ENCODE measurements at places on chromosomes 3 and 15.

- no peak for DNase-seq
Measured at GRCh38 chr3:172658344-172659245, 52.3 kb downstream of the NCEH1 start.

GRCh38 chr3:29144361-29144760, 136.5 kb upstream of the RBMS3 start:
- no peak for DNase-seq

DNA sequence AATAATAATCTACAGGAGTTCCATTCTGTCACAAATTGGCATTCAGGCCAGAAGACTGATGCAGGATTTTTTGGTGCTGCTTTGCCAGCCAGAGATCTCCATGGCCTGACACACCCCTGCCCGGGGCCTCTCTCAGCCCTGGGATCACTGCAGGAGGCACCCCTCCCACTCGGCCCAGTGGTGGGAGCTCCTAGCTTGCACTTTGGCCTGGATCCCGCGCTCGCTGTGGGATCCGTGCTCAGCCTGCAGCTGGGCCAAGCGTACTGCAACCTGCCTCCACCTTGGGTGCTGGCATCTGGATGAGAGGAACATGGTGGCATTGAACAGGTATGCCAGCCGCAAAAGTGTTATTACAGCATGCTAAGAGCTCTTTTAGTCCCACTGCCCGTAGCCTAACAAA, 656.7 kb upstream of the CCDC54 start:
- DNase-seq = no peak

DNA sequence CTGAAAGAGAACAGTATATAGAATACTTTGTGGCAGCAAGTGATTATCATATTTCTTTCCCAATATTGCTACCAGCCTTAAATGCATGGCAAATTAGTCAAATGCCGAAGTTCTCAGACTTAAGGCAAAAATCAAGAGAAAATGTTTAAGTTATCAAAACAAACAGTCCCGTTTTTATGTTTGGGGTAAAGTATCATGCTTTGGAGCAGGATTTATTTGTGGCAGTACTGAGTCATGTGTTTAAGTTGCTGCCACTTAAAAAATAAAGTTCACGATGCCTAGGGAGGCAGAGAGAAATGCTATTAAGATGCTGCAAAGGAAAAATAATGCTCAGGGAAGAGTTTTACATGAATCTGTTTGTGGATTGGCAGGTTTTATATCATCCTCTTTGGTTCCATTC, 417.4 kb upstream of the MDFIC2 start:
- no peak for DNase-seq

GRCh38 chr3:149902498-149903139, 68.1 kb downstream of the PFN2 start:
- no peak for DNase-seq

- DNase-seq = no peak
Measured at GRCh38 chr15:85073556-85074194, 92.0 kb downstream of the PDE8A start.

DNA sequence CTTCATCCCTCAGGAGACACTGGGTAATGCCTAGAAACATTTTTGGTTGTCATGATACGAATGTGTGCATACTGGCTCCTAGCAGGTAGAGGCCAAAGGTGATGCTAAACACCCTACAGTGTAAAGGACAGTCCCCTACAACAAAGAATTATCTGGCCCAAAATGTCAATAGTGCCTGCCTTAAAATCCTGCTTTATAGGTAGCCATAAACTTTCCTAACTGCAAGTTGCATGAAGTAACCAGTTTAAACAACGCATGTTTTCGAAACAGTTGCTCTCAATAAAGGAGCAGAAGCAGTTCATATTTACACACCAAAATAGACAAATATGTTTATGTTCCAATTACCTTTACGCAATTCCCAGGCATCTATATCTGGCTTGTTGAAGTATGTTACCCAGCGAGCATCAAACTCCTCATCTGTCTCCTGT, 9.1 kb downstream of the COX5A start:
- no peak for DNase-seq

Data from activated T-helper 1 cell treated with anti-CD3 and anti-CD28 coated beads, Interleukin-2, amount 50 U/mL, for 16 hours (primary cell).